ENCODE measurements at places on chromosomes 12 and 14. TPM values are rescaled to one million over a fixed set of nuclear protein-coding genes. Genes with fewer than 3 reads are reported as not detected.

- DNase-seq: peak; percentile 59
These were observed 589 bp downstream of the ATF1 start for GRCh38 chr12:50764286-50765094.

MGST1 gene
- total RNA-seq: not detected

DNA sequence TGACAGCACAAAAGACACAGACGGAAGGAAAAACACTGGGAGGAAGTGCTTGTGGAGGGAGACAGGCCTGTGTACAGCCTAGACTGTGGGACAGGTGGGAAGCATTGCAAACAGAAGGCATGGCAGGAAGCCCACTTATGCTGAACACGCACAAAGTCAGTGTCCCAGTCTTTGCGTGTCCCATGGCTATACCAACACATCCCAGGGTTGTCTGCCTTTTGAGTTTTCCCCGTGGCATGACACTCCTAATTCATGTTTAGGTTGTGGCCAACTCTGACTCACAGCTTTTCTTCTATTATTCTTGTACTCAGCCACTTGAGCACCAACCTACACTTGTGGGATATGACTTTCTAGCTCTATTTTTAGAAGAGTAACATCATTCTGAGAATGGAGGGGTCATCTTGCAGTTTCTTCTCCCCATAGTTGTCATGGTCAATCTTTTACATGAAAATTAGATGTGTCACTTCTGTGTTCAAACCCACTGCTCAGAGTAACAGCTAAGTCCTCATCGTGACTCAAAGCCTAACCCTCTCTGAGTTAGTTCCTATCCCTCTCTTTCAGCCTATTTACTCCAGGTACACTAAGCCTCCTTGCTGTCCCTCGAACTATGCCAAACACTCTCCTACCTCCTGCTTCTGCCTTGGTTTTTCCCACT lies 27.5 kb upstream of the JPH4 start:
- no peak for DNase-seq

DNA sequence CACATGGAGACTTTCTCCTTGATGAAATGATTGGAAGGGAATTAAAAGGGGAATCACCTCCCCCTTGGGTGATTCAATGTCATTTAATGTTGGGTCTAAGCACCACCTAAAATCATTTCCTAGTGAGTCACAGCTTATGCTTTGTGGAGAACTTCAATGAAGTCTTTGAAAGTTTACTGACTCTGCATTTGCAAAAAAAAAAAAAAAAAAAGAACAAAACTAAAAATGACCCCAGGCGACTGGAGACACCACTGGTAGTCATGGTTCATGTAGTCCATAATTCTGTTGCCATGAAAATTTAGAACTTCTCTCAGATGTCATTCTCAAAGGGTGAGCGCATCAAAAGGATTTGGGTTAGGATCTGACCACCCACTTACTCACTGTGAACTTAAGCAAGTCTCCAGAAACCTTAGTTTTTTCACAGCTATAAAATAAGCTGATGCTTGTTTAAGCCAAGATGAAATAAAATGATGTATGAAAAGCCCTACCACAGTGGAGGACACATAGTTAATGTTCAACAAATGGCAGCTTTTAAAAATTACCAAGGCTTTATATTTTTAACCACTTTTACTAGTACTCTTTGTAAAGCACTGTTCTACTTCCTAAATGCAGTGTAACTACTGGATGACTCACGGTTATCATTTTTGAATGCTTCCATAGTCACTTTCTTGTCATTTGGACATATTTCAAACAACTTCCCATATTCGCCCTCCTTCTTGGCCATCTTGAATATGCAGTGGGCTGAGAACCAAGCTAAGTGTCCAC lies 18.1 kb upstream of the KSR2 start:
- no peak for DNase-seq

GRCh38 chr14:64681796-64682710 lies 22.2 kb upstream of the PLEKHG3 start:
- no peak for DNase-seq

KRT83 gene
- total RNA-seq: not detected

IL23A gene
- 3.5 TPM for total RNA-seq

DNA sequence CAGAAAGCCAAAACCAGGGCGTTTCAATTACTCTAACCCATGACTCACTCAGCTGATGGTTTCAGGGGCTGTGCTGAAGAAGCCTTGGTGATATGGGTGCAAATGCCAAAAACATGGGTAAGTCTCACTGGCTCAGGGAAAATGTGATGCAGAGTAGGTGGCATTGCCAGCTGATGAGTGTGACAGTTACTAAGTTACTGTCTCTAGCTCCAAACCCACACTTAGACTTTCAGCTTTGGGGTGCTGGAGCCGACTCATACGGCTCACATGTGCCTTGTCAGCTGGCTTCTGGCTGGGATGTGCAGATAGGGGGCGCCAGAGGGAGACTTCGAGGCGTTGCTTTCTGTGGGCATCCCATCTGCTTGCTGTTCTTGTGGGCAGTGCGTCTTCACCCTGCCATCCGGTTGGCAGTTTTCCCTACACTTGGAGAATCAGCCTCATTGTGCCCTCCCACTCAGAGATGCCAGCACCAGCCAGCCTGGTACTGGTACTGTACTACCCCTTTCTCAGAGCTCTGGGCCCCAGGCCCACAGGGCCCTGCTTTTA lies 11.1 kb upstream of the KRT7 start:
- DNase-seq: peak; percentile 86

GRCh38 chr14:64731141-64731581 lies 26.9 kb downstream of the PLEKHG3 start:
- no peak for DNase-seq

- peak; percentile 49 for DNase-seq
These were observed 693.0 kb downstream of the NRXN3 start for GRCh38 chr14:78863143-78863542.

GRCh38 chr12:93954166-93955112 lies 193.9 kb upstream of the PLXNC1 start:
- DNase-seq: no peak

PTGDR gene
- 1.0 TPM for total RNA-seq

- peak; percentile 57 for DNase-seq
These were observed at the start of gene BMAL2 for GRCh38 chr12:27332714-27333402. Gene BMAL2, plus strand, starts transcription at chr12:27332836. Its CDS starts 237 bp downstream, at chr12:27333073.

RNF212B gene
- total RNA-seq: not detected

MAP1LC3B2 gene
- 1.3 TPM for total RNA-seq

PRB4 gene
- total RNA-seq: not detected

OSBPL8 gene
- total RNA-seq: 113 TPM
